ENCODE measurements at places on chromosomes 16 and 17.
A peak's percentile ranks its signal among the peaks of the same experiment; 100 is the strongest.

- no peak overlapping the region for H3K4me3 ChIP-seq
- no peaks in the 10 kb centered on the region for H3K27me3 ChIP-seq
- H3K36me3 ChIP-seq: peaks cover 27% of the 10 kb centered on the region
- no peak for DNase-seq
- no peak overlapping the region for H3K27ac ChIP-seq
- peaks cover 30% of the 10 kb centered on the region for H3K4me1 ChIP-seq
These were observed 17.2 kb downstream of the NKD1 start for GRCh38 chr16:50565428-50565827.

DNA sequence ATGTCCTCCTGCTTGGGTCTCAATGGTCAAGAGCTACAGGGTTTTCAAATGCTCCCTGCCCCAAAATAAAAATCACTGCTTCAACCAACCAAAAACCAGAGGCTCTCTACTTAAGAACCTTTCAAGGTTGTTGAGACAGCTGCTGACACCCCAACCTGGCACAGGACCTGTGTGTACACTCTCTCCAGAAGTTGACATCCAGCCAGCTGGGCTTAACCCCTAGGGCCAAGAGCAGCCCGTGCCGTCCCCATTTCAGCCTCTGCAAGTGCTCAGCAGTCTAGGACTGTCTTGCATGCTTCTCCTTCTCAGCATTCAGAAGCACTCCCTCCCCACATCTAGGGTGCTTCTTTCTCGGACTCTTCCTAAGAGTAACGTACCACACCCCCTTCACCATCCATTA is 59.0 kb upstream of the TRAP1 start:
- H3K4me3 ChIP-seq: no peak overlapping the region
- peaks cover 74% of the 10 kb centered on the region for H3K36me3 ChIP-seq
- DNase-seq: no peak
- no peaks in the 10 kb centered on the region for H3K27me3 ChIP-seq
- no peak overlapping the region for H3K27ac ChIP-seq
- H3K4me1 ChIP-seq: peaks cover 9% of the 10 kb centered on the region

GRCh38 chr17:63270610-63271009 is 175.5 kb downstream of the CYB561 start:
- no peaks in the 10 kb centered on the region for H3K27me3 ChIP-seq
- no peak overlapping the region for H3K4me3 ChIP-seq
- DNase-seq: no peak
- no peak overlapping the region for H3K27ac ChIP-seq
- H3K4me1 ChIP-seq: no peaks in the 10 kb centered on the region

GRCh38 chr17:79929257-79930061 is 90.2 kb upstream of the CBX4 start:
- H3K27me3 ChIP-seq: peaks cover 9% of the 10 kb centered on the region
- no peaks in the 10 kb centered on the region for H3K36me3 ChIP-seq
- H3K4me3 ChIP-seq: no peak overlapping the region
- no peak overlapping the region for H3K27ac ChIP-seq

DNA sequence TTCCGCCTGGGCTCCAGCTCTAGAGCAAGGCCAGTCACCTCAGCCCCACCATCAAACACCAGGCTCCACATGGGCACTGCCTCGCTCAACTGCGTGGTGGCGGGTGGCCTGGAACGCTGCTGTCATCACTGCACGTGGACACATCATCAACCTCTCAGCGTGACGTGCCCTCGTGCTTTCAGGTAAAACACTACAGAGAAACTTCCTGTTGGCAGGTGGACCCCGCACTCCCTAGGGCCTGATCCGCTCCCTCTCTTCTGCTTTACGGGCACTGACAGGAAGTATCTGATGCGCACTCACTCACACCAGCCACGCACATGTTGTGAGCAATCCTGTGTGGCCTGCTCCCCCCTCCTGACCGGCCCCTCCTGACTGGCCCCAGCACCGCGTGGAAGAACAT is 87.4 kb downstream of the ANKRD11 start:
- H3K27me3 ChIP-seq: no peaks in the 10 kb centered on the region
- H3K4me3 ChIP-seq: no peak overlapping the region
- no peaks in the 10 kb centered on the region for H3K36me3 ChIP-seq
- no peak overlapping the region for H3K27ac ChIP-seq
- no peak for DNase-seq
- H3K4me1 ChIP-seq: no peaks in the 10 kb centered on the region

GRCh38 chr17:60442271-60443173 is 20.2 kb downstream of the CHCT1 start:
- H3K4me1 ChIP-seq: no peaks in the 10 kb centered on the region
- no peak overlapping the region for H3K27ac ChIP-seq
- DNase-seq: no peak
- no peak overlapping the region for H3K4me3 ChIP-seq

DNA sequence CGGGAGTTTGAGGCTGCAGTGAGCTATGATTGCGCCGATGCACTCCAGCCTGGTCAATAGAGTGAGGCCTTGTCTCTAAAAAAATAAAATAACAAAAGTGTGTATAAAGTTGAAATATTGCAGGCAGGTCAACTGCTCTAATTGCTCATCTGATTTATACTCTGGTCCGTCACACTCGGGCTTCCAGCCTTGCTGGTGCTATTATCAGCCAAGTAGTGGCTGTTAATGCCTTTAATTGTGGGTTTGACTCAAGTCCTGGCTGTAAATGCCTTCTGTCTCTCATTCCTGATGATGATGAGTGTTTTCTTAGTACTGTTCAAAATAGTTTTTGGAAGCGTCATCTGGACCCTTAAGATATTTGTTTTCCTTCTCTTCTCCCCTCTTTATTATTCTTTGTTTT is 18.4 kb downstream of the SYT17 start:
- H3K27ac ChIP-seq: no peak overlapping the region
- H3K27me3 ChIP-seq: no peaks in the 10 kb centered on the region
- no peak overlapping the region for H3K4me3 ChIP-seq
- DNase-seq: no peak
- H3K36me3 ChIP-seq: no peaks in the 10 kb centered on the region

DNA sequence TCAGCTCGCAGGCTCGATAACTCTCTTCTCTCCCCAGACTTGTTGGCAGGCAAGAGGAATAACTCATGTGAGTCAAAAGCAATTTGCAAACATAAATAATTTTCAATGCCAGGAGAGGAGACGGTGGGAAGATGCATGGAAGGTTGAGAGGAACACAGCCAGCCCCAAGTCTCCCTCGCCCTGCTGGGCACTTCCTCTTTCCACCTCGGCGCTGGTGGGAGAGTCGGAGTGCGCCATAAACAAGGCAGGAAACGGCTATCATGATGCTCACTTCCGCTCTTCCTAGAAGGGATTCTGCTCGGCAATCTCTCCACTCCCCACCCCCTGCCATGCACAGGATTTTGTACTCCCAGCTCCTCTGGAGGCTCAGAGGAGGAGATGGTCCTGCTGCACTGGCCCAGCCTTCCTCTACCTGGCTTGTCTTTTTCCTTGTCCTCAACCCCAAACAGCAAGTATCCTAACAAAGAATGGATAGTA is 13.0 kb downstream of the CBX4 start:
- no peak for DNase-seq
- no peak overlapping the region for H3K4me3 ChIP-seq
- H3K36me3 ChIP-seq: no peaks in the 10 kb centered on the region
- no peak overlapping the region for H3K27ac ChIP-seq
- H3K4me1 ChIP-seq: peaks cover 3% of the 10 kb centered on the region

DNA sequence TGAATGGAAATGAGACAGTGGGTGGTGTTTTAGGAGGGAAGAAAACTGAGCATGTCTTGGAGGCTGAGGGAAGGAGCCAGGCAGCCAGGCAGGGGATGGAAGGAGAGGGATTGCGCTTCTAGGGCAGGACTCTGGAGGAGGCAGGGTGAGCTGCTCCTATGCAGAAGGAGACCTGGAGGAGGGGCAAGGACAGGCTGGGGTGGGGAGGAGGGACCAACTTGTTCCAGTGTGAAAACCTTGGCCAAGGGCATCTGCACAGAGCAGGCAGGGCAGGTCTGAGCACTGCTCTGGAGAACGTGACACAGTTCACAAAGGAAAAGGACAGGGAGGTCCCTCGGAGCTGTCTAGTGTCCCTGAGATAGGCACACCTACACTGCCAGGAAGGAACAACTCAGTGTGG is 5.5 kb downstream of the GALK1 start:
- peaks cover 19% of the 10 kb centered on the region for H3K4me1 ChIP-seq
- H3K27ac ChIP-seq: no peak overlapping the region
- no peak for DNase-seq
- no peaks in the 10 kb centered on the region for H3K27me3 ChIP-seq
- no peak overlapping the region for H3K4me3 ChIP-seq
- no peaks in the 10 kb centered on the region for H3K36me3 ChIP-seq

DNA sequence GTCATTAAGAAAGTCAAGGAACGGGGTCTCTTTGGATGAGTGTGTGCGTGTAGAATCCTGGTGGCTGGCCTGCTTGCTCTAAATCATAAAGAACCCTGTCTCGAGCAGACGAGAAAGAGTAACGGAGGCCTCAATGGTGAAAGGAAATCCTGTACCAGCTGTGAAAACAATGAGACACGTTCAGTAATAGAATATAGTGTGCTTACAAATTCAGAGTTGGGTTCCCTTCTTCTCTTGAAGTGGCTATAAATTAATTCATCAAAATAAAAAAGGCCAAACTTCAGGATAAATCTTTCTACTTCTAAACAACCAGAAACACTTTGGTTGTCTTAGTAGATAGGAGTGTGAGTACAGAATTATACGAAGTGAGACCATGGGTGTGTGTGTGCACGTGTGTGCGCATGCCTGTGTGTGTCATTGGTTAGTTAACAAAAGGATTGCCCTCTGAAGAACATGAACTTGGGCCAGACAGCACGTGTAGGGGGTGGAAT is 48.5 kb downstream of the WWOX start:
- no peak overlapping the region for H3K4me3 ChIP-seq
- H3K27me3 ChIP-seq: no peaks in the 10 kb centered on the region
- DNase-seq: no peak
- H3K4me1 ChIP-seq: peaks cover 5% of the 10 kb centered on the region
- no peak overlapping the region for H3K27ac ChIP-seq

- H3K36me3 ChIP-seq: no peaks in the 10 kb centered on the region
- no peak for DNase-seq
- no peak overlapping the region for H3K4me3 ChIP-seq
These were observed 39.4 kb upstream of the CDR2 start for GRCh38 chr16:22413819-22414218.

DNA sequence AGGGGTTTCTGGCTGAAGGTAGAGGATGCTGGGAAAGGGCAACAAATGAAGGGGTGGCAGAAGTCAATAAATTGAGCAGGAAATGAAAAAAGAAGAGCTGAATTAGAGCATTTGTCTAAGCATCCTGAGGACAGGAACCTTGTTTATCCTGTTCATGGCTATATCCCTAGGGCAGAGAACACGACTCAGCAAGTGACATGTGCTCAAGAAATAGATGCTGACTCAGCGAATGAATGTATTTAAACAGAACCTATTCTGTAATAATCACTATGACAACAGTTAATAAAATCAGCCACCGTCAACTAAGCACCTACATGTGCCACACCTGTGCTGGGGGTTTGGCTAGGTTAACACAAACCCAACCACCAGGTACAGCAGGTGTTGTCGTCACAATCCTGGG is 80.3 kb downstream of the CDK5R1 start:
- no peak overlapping the region for H3K4me3 ChIP-seq
- H3K4me1 ChIP-seq: peaks cover 10% of the 10 kb centered on the region

DNA sequence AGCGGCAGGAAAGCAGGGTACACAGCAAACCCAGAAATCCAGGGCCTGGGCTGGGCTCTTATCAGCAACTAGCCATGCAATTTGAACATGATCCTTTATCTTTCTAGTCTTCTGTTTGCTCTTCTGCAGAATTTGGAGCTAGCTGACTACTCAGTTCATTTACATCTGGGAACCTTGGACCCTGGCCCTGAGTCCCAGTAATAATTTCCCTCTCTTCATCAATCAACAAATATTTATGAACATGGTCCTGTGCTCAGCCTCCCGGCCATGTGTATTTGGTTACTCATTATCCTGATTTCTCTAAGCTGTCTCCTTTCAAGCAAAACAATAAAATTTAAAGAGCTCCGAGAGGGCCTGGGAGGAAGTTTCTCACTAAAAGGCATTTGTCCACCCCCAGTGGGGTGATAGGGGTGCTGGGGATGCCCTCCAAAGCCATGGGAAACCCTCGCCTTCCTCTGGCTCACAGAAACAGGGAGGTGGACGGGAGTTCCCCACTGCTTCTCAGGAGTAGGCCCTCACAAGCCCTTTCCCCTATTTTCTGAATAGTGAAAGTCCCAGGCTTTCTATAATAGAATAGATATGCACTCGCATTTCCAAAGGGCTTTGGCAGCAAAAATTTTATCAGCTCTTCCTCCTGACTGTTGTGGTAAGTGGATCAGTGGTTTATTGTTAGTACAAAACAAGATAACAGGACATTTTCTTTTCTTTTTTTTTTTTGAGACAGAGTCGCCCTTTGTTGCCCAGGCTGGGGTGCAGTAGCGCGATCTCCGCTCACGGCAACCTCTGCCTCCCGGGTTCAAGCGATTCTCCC is 6.9 kb upstream of the WDR59 start:
- H3K4me1 ChIP-seq: no peaks in the 10 kb centered on the region
- no peak for DNase-seq
- H3K36me3 ChIP-seq: no peaks in the 10 kb centered on the region
- no peak overlapping the region for H3K4me3 ChIP-seq

- H3K36me3 ChIP-seq: no peaks in the 10 kb centered on the region
- peak; percentile 34 for DNase-seq
- no peaks in the 10 kb centered on the region for H3K4me1 ChIP-seq
- no peak overlapping the region for H3K4me3 ChIP-seq
- no peaks in the 10 kb centered on the region for H3K27me3 ChIP-seq
These were observed 59.3 kb downstream of the ASIC2 start for GRCh38 chr17:33233811-33234177.

DNA sequence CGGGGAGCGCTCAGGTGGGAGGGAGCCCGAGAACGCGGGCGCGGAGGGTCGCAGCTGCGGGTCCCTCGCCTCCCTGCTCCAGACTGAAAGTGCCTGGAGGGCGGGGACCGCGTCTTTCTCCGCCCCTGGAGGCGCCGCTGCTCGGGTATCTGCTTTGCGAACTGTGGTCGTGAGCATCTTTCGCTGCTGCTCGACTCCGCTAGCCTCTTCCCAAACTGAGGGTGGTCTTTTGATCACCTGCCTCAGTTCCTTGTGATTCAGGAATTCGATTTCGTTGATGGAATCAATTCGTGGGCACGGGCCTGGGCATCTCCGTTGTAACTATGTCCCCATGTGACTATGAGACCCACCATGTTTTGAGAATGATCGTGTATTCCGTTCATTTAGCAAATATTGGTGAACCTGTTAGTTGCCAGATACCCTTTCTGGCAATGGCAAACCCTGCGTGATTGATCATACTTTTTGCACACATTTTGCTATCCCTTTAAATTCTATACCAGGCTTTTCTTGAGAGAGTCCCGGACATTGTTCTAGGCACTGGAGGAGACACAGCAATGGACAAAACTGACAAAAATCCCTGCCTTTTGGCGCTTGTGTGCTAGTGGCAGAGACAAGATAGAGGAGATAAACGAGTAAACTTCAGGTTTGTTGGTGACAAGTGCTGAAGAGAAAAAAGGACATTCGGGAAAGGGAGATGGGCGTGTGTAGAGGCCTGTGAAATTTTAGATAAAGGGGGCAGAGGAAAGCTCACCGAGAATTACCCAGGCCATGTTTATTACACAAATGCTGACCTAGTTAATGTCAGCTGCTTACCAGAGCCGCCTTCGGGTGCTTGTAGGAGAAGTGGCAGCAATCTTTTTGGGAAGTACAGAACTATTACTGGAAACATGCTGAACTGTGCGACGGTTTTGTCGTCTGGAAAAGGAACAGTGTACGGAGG is 948 bp downstream of the UTP18 start:
- peak overlapping the region; percentile 98 for H3K4me3 ChIP-seq
- H3K27ac ChIP-seq: peak overlapping the region; percentile 97
- DNase-seq: peak; percentile 47
- H3K4me1 ChIP-seq: peaks cover 5% of the 10 kb centered on the region
- H3K27me3 ChIP-seq: no peaks in the 10 kb centered on the region
